ENCODE measurements at places on chromosomes 1 and 21.

GRCh38 chr1:198106011-198106410, 50.8 kb upstream of the NEK7 start:
- no peak for DNase-seq

DNA sequence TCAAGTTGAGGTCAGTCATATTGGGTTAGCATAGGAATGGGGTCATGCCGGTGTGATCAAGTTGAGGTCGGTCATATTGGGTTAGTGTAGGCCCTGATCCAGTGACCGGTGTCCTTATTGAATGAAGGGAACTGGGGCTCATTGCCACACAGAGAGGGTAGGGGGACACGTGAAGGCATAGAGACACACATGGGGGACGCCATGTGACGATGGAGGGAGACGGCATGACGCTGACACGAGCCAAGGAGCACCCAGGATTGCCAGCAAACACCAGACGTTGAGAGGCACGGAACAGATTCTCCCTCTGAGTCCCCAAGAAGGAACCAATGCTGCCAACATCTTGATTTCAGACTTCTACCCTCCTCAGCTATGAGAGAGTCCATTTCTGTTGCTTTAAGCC, 136.9 kb upstream of the ZBTB40 start:
- DNase-seq: no peak

DNA sequence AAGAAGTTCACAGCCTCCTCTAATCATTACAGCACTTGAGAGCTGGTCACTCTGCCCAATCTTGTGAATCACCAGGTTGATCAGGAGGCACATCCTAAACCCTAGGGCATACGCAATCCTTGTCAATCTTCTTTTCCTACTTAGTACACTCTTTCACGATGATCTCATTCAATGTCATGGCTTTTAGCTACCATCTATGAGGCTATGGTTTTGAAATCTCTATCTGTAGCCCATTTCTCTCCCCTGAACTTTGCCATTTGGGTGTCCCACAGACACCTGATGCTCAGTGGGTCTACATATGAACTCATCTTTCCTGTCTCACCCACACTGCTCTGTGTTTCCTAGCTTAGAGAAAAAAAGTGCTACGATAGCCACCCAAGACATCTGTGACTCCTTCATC, 1.9 kb upstream of the MED18 start:
- peak; percentile 93 for DNase-seq

DNA sequence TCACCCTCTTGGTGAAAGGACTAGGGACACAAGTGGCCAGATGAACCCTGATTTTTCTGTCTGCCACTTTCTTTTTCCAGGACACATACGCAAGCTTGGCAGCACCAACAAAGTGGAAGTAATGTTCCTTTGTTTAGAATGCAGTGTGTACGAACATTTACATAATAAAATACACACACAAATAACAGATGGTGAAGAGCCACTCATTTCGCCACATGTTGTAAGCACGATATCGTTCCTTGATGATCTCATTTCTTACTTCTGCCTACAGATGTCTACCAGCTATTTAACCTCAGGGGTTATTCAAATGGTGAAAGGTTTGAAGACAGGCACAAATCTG, 670.2 kb upstream of the CXADR start:
- no peak for DNase-seq

DNA sequence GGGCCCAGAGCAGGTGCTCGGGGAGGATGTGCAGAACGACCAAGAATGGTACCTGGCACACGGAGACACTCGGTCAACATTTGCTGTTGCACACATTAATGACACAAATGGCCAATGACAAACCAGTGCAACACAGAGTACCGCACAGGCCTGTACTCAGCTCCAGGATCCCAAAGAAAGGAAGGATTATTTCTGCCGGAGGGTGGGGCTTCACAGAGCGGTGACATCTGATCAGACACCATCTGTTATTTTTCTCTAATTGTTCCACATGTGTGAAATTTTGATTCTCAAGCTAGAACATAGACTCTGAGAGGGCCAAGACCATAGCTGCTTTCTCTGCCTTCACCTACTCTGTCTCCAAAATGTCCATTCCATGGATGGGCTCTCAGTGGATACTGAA, 100.4 kb downstream of the MRPL37 start:
- DNase-seq: no peak

- peak; percentile 60 for DNase-seq
Measured at GRCh38 chr1:162213281-162213912, 143.9 kb downstream of the NOS1AP start.

DNA sequence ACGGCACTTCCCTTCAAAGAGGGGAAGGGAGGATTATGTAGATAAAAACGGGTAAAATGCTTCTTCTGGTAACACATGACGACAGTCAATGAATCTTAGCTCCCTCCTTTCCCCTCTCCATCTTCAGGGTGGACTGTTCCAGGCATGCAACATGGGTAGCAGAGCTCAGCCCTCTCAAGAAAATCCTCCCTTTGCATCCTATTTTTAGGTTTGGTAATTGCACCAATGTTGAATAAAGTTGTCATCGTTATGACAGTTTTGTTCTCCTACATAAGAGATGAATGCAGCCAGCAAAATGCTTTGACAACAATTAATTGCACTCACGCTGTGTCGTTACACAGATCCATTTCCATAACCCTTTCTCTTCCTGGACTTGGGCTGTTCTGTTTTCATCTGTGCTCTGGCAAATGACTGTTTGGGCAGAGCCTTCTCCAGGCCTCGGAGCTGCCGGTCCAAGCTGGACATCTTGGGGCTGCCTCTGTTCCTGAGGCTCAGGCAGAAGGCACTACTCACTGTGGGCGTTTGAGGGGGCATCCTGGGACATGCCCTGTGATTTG, 127.6 kb downstream of the CNIH3 start:
- no peak for DNase-seq

DNA sequence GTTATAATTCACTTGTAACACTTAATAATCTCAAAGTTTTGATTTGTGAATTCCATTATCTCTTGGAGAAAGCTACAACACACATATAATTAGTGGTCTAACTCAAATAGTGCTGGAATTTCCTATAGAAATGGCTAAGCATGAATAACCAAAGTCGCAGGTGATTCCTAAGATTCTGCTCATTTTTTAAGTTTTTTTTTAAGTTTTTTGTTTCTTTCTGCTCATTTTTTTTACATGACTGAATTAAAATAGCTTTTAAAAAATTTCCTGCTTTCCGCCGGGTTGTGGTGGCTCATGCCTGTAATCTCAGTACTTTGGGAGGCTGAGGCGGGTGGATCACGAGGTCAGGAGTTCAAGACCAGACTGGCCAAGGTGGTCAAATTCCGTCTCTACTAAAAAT, 90.4 kb downstream of the APP start:
- no peak for DNase-seq

- peak; percentile 91 for DNase-seq
Measured at GRCh38 chr1:153540394-153541361, at the start of gene S100A5. S100A5 (minus strand) TSS chr1:153540934; CDS start chr1:153540191, 743 bp downstream.

GRCh38 chr21:27643326-27643725, 676.4 kb upstream of the ADAMTS5 start:
- DNase-seq: no peak

- no peak for DNase-seq
Measured at GRCh38 chr1:233599542-233600073, 14.3 kb upstream of the KCNK1 start.

GRCh38 chr1:55781944-55782482, 566.8 kb upstream of the USP24 start:
- peak; percentile 73 for DNase-seq

GRCh38 chr1:78491451-78492071, 787 bp downstream of the PTGFR start:
- DNase-seq: peak; percentile 91

DNA sequence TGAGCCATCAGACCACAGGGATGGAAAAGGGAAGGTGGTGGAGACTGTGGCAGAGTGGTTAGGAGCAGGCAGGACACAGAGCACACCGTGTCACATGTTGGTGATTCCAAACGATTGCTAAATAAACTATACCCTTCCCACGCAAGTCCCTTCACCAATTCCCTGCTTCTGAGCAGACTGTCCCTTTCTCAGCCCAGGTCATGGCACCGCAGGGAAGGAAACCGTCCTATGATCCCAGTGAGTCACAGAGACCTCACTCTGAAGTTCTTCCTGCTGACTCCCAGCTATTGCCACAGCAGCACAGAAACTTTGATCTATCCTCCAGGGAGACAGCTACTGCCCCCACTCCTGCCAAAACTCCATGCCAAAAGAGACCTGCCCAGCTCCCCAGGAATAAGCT, 19.2 kb downstream of the RIMS3 start:
- DNase-seq: peak; percentile 57

DNA sequence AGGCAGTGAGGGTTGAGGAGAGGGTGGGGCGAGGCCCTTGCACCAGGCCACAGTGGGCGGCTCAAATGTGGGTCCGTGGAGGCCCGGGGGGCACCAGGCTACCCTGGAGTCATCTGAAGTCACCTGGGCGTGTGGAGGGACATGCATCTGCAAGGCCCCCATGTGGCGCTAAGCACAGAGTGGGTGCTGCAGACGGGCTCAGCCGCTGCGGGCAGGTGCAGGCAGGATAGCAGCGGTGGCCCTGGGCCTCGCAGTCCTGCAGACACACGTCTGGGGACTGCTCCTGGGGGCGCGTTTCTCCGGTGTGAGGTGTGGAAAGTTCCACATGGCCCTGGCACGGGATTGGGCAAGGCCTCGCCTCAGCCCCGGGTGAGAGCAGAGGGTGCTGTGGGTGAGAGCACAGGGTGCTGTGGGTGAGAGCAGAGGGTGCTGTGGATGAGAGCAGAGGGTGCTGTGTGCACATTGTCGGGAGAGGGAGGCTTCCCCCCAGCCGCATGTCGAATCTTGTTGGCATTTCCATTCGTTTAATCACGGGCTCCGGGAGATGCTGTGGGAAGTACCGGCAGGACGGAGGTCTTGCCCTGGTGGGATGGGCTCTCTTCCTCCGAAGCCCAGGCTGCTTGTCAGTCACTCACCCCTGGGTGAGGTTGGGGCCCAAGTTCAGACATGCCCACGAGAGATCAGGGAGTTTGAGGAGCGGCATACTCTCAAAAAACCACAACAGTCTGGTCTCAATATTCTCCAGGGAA, 46.5 kb downstream of the TP73 start:
- no peak for DNase-seq

GRCh38 chr1:115023593-115023992, 6.0 kb upstream of the TSHB start:
- DNase-seq: no peak

GRCh38 chr1:168319691-168320090, 39.0 kb downstream of the TBX19 start:
- no peak for DNase-seq

- no peak for DNase-seq
Measured at GRCh38 chr1:199453723-199454122, 573.8 kb upstream of the NR5A2 start.

DNA sequence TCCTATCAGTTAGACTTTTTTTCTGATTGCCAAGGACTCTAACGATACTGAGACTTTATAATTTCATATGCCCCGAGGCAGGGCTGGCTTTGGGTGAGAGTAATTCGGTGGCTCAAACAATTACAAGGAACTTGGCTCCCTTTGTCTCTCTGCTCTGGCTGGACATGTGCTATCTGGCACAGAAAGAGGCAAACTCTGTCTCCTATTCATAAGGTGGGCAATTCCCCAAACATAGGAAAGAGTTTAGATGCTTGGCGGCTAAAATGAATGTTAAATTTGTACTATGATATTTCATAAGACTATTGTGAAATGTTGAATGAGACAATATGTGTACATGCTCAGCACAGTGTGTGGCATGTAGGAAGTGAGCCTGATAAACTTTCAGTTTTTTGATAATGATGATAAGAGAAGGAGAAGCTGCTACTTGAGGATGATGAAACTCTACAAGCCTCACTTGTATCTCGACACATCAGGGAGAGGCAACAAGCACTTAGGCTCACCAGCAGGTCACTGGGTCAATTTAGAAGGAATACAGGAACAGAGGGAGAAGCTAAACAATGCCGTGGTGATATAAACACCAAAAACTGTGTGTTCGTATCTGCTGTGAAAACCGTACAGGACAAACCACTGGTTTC, 12.6 kb upstream of the NTPCR start:
- no peak for DNase-seq

DNA sequence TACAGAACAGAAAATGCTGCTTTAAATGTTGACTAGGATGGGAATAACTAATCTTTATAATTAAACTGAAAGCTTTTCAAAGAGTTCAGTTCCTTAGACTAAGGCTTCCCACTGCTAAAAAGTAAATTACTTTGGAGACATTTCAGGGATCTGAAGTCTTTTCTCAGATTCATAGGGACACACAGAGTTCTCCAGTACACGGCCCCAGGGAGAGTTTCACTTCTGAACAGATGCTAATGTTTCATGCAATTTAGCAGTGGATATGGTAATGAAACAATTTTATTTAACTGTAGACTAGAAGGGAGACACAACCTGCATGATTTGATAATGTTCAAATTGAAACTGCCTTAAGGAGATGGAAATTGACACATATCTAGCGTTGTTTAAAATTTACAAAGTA, 1282.6 kb downstream of the NCAM2 start:
- DNase-seq: no peak

- DNase-seq: no peak
Measured at GRCh38 chr1:151809290-151809984, 4.2 kb upstream of the LINGO4 start.

DNA sequence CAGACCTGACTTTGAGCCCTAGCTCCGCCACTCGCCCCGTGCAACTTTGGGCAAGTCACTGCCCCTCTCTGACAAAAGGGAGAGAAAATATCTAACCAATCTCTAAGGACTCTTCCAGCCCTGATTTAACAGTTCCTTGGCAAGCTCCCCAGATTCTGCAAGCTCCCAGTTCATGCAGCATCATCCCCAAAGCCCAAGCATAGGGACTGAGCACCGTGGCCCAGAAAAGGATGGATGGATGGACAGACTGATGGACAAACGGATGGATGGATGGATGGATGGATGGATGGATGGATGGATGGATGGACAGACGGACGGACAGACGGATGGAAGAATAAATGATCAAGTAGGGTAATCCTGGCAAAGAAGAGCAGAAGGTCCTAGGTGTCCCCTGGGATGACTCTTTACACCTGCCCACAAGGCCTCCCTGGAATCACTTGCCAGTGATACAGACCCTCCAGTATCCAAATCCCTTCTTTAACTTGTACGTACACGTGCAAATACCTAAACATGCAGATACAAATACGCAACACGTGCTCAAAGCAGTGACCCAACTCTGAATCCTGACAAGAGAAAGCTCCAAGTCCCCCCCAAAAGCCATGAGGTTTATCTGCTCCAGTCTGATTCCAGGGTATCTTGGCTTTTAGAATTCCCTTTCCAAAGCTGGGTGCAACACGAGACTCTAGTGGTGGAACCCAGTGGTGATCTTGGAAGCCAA, 16.0 kb downstream of the IFFO2 start:
- no peak for DNase-seq

GRCh38 chr1:232357416-232357815, 272.5 kb downstream of the SIPA1L2 start:
- no peak for DNase-seq

- no peak for DNase-seq
Measured at GRCh38 chr1:177172272-177172671, 1.5 kb downstream of the BRINP2 start.

- DNase-seq: no peak
Measured at GRCh38 chr1:224540535-224540934, 75.6 kb upstream of the CNIH3 start.
